ENCODE measurements at places on chromosomes 3 and 15. TPM values are rescaled to one million over a fixed set of nuclear protein-coding genes. Genes with fewer than 3 reads are reported as not detected.

- no peak for DNase-seq
These were observed 123.6 kb downstream of the RPL22L1 start for GRCh38 chr3:170746175-170746942.

DNA sequence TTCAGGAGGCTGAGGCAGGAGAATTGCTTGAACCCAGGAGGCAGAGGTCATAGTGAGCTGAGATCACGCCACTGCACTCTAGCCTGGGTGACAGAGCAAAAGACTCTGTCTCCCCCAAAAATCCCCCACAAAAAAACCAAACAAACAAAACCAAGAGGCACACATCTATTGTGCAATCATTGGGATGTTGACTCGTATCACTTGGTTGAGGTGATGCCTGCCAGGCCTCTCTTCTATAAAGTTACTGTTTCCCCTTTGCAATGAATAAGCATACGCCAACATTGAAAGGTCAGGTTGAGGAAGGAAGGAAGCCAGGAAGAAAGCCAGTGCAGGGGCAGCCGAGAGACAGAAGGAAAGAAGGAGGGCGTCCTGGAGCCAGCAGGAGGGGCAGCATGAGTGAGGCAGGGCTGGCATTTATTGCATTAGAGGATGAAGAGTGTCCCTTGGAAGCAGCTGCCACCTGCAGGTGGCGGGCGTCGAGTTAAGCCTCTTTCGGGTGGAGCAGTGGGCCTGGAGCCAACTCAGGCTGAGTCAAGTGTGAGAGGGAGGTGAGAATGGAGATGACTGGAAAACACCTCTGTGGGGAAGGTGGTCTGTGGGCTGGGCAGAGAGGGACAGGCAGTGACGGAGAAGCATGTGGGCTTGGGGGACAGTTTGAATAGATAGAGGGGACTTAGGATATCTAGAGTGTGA is 8.3 kb upstream of the CSPG4 start:
- no peak for DNase-seq

DNA sequence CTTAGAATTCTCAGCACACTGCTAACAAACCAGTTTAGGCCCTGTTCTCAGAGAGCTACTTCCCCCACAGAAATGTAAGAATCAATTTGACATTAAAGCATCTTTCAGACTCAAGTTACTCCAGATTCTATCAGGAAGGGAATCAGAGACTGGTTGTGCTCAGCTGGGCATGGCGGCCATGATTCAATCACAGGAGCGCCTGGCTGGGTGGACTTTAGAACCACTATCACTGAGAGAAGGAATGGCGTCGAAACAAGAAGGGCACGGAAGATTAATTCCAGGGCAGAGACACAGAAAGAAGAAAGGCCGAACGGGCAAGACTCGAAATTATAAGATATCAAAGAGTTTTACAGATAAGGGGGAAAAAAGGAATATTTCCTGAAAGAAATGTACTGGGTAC is 6.2 kb downstream of the TNIK start:
- DNase-seq, result no peak

DNA sequence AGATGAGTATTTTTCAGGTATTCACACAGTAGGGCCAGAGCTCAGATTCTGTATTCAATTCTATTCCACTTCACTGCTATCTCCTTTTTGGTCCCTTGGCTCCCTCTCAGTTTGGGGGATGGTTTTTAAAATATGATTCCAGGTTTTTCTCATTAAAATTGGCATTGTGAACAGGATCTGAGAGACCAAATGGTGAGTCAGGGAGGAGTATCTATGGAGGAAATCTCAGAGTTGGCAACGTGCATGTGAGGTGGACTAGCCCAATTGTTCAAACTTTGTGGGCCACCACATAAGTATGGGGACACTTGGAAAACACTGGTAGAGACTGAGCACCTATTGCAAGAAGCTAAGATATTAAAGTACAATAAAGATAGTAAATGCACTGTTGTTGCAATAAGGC is 53.9 kb upstream of the TTC14 start:
- no peak for DNase-seq

DNA sequence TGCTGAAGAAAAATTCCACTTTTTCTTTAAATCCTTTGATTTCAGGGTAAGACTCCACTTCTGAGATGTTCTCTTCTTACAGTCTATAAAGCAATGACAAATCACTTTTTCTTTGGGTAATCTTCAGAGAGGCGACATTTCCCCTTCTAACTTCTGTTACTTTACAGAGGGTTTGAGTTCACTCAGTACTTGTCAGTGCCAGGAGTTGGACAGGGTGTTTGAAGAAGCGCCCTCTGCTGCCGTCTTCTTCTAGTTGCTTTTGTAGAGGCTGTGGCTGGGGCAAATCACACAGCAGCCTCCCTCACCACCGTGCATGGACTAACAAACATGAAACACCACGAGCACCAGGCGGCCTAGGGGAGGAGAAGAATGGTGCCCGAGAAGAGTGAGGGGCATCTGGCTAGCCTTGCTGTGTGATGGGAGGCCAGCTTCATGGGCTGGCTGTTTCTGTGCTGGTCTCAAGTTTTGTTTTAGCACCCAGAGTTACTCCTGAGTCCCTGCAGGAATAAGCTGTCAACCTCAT is at the start of gene CD80:
CD80 (minus strand) TSS at position 174 of the 523 bp plus-strand sequence. CDS start 1,886 bp downstream, outside the sequence.
- DNase-seq, result peak; percentile 67

GRCh38 chr3:177547711-177548350 is 350.5 kb upstream of the TBL1XR1 start:
- DNase-seq, result no peak

GRCh38 chr3:14573706-14574105 is 33.6 kb upstream of the GRIP2 start:
- no peak for DNase-seq

DNA sequence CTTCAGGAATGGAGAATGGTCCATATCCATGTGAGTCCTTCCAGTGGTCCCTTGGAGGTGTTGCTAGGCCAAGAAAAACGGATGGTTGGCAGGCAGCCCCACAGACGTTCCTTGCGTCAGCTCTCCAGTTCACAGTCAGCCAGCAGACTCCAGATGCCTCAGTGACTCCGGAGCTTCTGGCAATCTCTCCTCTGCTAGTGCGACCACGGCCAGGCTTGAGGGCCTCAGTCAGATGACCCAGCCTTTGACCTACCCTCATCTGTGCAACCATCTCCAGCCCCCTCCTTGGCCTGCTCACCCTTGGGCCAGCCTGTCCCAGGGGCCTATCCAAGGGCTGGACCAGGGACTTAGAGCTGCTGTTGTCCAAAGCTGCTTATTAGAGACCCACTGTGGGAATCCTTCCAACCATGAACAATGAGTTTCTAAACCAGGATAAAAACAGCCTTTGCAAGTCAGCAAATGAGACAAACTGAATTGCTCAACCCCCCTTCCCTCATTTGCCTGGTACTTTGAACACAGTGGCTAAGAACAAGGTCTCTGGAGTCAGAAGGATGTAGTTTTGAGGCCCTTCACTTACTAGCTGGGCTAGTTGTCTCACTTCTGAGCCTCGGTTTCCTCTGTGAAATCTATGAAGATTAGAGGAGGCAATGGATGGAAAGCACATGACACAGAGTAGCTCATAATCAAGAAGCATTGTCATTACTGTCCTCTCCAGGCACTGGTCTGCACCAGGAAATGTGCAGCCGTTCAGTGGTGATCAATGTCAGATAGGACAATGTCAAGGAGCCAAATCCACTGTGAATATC is 44.8 kb downstream of the ANP32A start:
- no peak for DNase-seq

- no peak for DNase-seq
These were observed 26.0 kb downstream of the UBE2E1 start for GRCh38 chr3:23831517-23832394.

DNA sequence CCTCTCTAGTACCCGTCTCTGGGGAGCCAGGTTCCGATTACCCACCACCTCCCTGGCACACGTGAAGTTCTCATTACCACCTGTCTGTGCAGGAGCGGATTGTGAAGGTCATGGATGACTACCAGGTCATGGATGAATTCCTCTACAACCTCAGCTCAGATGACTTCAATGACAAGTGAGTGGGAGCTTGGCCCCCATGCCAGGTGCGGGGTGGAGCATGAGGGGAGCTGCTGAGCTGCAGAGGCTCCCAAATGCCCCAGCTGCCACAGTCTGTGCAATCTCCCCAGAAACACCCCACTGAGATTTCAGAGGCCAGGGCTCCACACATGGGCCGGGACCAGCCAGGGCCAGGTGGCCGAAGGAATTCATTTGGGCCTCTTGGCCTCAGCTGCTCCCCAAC is 34.3 kb downstream of the DNAH1 start:
- DNase-seq, result no peak

DNA sequence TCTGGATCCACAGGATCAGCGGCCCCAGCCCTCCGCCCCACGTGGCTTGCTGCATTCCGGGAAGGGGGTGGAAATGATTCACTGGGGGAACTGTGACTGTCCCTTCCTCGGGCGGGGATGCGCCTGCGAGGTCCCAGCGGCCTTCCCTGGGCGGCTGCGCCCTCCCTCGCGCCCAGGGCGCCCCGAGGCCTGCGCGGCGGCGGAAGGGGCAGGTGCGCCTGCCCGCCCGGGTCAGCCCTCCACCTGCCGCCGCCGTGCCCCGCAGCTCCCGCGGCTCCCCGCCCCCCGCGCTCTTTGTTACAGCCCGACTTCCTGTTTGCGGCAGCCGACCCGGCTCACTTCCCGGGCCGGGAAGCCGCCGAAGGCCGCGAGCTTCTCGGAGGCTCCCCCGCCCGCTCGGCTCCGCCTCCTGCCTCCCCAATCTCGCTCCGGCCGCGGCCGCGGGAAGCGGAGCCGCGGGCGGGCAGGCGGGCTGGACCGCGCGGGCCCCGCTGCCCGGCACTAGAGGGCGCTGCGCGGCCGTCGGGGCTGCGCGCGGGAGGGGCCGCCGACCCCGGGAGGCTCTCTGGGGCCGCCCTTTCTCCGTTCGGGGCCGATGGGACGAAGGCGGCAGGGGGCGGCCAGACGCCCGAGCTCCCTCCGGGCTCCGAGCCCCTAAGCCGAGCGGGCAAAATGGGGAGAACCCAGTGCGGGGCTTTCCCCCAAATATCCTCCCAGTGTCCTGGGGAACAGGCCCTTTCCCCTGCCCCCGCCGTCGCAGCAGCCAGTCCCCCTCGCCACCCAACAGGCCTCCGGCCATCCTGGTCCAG is 11.5 kb upstream of the CHAC1 start:
- peak; percentile 66 for DNase-seq

DNA sequence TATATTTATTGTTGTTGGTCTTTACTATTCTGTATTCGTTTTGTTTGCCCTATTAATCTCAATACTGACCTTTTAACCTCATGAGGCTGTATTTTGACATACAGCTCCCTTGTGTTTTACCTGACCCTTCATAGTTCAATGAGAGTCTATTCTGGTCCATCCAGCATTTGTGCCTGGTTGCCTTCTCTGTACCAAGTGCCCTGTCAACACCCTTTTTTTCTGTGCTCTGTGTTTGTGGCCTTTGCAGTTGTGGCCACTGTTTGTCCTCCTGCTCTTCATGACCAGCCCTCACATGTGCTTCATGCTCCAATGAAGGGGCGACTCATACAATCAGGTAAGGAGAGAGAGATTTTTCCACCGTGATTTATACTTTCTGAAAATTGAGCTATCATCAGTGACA is 368.2 kb downstream of the IL20RB start:
- no peak for DNase-seq

DNA sequence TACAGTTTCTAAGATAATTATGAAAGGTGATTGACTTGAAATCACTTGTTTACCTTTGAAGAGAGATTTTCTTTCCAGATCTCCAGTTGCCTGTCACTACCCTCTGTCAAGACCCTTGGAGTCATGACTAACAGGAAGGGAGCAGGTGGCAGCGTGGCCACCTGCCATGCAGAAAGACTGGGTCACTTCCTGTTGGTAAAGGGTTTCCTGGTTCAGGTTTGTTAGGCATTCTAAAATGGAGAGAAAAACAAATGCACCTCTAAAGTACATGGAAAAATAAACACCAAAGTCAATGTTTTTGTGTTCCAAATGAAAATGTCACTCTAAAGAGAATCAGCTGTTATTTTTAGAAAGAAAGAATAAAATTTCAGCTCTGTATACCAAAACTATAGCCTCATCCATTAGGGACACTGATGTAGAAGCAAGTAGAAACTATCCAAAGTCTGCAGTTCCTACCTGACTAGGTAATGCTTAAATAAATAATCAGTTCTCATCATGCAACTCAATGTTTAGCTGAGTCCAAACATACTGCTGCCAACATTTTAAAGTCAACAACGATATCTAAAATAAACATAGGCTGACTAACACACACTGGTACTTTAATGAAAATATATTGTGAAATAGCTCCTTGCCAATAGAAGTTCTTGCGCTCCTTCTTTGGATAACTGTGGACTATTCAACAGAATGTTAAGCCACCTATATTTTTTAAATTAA is 23.9 kb upstream of the TM4SF1 start:
- DNase-seq, result no peak

DNA sequence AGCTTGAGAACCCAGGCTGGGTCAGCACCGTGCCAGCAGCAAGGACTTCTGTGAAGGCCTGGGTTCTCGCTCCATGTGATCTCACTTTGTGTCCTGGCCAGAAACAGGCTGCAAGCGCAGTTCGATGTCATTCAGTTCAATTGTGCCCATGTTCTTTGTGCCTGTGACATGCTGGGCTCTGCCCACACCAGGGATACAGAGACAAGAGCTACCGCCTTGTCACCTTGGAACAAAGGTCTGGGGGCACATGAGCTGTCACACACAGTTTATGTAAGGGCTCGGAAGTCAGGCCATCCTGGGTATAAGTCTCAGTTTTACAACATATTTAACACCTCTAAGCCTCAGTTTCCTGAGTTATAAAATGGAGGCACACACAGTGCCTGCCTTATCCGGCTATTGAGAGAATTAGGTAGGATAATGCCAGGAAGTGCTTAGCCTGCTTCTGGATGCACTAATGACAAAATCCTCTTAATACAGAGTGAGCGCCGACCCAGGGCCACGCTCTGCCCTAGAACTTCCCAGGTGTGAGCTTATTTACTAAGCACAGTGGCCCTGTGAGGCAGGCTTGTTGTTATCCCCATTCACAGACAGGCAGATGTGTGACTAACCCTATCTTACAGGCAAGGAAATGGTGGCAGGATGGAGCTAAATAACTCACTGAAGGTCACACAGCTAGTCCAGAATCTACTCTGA is 50.4 kb upstream of the LIMD1 start:
- DNase-seq, result no peak

DNA sequence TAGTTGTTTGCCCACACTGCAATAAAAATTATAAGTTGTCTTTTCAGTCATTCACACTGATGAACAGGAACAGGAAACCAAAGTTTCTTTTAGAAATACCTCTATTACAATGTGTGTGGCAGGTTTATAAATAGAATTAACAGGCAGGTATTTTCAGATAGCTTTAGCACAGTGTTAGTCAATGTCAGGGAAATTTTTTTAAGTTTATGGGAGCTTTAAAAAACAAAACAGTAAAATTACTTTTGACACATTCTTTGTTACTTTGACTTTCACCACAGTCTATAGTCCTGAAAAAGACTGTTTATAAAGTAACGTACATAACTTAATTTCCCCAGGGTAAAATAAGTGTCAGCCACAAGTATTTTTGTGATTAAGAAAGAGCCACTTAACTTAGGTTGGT is 38.1 kb downstream of the SERPINI1 start:
- DNase-seq, result no peak

GOLGA6L10 gene
- 0.32 TPM for total RNA-seq

LOXL1 gene
- total RNA-seq, result 1.3 TPM

TF gene
- total RNA-seq, result 0.02 TPM

PAQR5 gene
- 0.12 TPM for total RNA-seq

SEMA5B gene
- not detected for total RNA-seq

SUSD5 gene
- total RNA-seq, result not detected

ANKUB1 gene
- total RNA-seq, result not detected

SNX22 gene
- total RNA-seq, result 1.1 TPM

CX3CR1 gene
- total RNA-seq, result 0.44 TPM

CTXN2 gene
- not detected for total RNA-seq

OR5K2 gene
- not detected for total RNA-seq

ITIH3 gene
- total RNA-seq, result not detected

SPESP1 gene
- 1.2 TPM for total RNA-seq

ROPN1 gene
- not detected for total RNA-seq
